ENCODE measurements at places on chromosomes 5 and 9. TPM values are rescaled to one million over a fixed set of nuclear protein-coding genes. Genes with fewer than 3 reads are reported as not detected.

Gene SYNPO
- 86.0 TPM for total RNA-seq

Gene OBP2B
- total RNA-seq, result not detected

Gene FTMT
- total RNA-seq, result not detected

Gene ORM2
- not detected for total RNA-seq

Gene SH3RF2
- 0.16 TPM for total RNA-seq

Gene ABO
- not detected for total RNA-seq

Gene PCSK1
- 1.1 TPM for total RNA-seq

Gene C5orf46
- 0.65 TPM for total RNA-seq

Gene GARIN3
- not detected for total RNA-seq

Gene SLC45A2
- total RNA-seq, result not detected

Gene PCDHA7
- total RNA-seq, result 0.72 TPM

Gene PAEP
- total RNA-seq, result not detected

Gene DNAH5
- not detected for total RNA-seq

Gene LURAP1L
- 7.6 TPM for total RNA-seq
